T-helper 1 cell (primary cell): ENCODE measurements at places on chromosomes 5 and 9.

DNA sequence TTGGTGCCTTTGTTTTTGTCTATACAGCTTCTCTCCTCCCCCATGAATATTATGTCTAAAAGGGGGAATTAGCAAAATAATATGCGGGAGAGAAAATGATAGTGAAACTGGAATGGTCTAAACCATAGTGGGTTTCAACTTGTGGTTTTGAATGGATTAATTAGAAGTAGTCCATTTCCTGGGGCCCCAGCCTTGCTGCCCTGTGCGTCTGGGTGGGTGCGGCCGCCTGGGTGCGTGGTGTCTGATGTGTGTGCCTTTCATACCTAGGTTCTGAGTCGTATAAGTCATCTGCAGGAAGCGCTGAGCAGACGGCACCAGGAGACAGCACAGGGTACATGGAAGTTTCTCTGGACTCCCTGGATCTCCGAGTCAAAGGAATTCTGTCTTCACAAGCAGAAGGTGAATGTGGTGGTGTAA lies 120.0 kb upstream of the CACNA1B start:
- DNase-seq: no peak

GRCh38 chr5:10642367-10642766 lies 78.5 kb downstream of the ANKRD33B start:
- no peak for DNase-seq

- DNase-seq: no peak
Observed at GRCh38 chr5:149804478-149805450, 74.7 kb downstream of the PPARGC1B start.

GRCh38 chr5:116455061-116455460 lies 119.6 kb downstream of the SEMA6A start:
- DNase-seq: no peak

- DNase-seq: no peak
Observed at GRCh38 chr9:93132946-93133680, 938 bp downstream of the NINJ1 start.

- DNase-seq: no peak
Observed at GRCh38 chr5:90606539-90606938, 47.9 kb downstream of the ADGRV1 start.

DNA sequence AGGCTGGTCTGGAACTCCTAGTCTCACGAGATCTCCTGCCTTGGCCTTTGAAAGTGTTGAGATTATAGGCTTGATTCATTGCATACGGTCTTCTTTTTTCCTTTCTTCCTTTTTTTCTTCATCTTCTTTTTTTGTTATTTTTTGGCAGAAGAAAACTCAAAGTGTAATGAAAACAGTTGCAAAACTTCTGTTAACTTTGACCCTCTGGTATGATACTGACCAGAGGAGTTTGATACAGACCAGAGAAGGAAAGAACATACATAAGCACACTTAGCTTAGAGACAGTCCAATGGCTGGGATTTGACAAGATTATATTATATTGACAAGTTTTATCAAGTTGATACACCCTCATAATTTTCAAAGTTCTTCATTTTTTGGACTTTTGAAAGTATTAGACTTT lies 181.2 kb downstream of the NFIB start:
- DNase-seq: no peak

- no peak for DNase-seq
Observed at GRCh38 chr5:151017897-151018296, 2.5 kb upstream of the GPX3 start.

DNA sequence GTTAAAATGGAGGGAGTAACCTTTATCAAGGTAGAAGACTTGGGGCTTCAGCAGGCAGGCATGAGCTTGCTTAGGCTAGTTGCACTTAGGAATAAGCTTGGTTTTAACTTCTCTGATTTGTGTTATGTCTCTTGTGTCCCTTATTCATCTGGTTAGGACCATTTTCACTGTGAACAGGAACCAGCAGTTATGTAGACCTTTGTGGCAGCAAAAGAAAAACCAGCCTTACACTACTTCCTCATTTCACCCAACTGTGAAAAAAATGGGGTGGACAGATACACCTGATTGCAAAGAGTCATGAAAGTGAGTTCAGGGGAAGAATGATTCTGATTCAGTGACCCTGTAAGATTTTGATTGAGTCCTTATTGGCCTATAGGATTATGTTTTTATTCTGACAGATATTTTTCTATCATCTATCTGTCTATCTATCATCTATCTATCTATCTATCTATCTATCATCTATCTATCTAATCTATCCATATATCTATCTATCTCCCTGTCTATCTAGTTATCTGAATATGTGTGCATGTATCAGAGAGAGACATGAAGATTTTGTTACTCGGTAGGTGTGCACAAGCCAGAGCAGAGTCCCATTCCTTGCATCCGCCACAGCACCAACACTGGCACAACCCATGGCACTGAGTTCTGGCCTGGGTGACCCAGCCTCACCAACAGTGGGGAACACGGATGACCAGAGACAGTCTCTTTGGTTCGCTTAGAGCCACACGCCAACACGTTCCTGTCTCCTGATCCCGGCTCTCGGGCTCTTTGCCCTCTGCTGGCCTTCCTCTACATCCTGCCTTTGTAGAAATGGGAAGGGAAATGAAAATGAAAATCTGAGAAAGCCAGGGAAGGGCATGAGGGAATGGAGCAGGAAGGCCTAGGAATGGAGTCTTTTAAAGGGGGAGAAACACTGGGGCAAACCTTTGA lies 1.3 kb upstream of the ZNF366 start:
- no peak for DNase-seq

- no peak for DNase-seq
Observed at GRCh38 chr9:99361817-99362216, 139.7 kb downstream of the SEC61B start.

DNA sequence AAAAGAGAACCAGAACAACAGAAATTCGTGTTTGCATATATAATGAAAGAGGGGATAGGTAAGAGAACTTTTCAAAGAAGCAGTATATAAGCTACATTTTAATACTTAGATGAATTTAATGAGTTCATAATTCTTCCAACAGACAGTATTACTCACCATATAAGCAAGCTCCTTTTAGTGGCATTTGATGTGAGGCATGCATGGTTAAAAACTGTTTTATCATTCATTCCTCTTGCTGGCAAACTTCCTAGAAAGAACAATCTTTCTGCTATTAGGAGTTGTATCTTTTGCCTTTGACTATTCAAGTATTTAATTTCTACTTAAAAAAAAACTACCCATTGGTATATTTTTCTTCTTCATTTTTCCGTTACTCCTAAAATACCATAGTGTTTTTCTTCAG lies 65.7 kb upstream of the EIF4EBP3 start:
- DNase-seq: no peak

DNA sequence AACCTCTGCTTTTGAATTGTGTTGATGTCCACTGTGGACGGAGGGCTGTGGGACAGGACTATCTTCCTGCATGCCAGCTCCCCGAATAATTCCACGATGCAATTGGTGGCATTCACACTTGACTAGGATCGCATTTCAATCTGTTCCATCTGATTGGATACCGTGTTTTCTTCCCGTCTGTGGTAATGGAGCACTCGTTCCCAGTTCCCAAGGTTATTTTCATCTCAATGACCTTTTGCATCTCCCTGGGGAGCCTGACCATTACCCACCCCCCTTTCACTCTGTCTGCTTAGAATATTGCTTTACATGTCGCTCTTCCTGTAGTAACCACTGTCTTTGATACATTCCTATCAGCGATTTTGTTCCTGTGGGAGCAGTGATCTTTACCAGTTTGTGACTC lies 402.2 kb upstream of the WWC1 start:
- DNase-seq: no peak

- no peak for DNase-seq
Observed at GRCh38 chr5:157734436-157734835, 3.2 kb downstream of the THG1L start.

- no peak for DNase-seq
Observed at GRCh38 chr9:16482764-16483163, 387.7 kb downstream of the BNC2 start.

DNA sequence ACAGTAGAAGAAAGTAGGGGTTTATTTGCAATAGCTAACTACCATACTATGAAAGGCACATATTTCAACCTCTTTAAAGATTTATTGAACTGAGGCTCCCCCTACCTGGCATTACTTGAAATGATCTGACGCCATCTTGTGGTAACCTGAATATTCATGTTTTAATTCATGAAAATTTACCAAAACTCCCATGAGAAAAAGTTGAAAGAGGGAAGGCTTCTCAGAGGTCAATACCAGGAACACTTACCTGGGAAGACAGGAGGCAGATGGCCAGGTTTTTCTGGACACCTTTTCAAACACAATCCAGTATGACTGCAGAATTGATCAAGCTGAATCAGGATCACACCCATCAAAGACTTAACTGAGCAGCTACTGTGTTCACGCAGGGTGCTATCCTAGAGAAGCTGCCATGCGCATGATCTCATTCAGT lies 9.4 kb downstream of the PRELID2 start:
- DNase-seq: no peak

DNA sequence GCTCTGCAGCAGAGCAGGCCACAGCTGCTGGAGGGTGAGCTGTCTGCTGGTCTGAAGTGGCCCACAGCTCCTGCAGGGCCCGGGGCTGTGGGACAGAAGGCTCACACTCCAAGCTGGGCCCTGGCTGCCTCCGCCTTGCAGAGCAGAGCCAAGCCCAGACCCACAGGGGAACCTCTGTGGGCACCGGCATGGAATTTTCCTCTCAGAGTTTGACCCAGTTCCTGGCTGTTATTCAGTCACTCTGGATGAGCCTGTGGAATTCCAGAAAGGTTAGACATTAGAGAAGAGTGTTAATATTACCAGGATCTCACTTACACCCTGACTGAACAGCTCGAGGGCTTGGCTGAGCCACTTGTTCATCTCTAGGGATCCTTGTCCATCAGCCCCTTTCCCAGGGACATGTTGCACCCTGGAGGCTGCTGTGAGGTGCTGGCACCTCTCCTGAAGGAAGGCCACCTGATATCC lies 17.5 kb downstream of the IL9 start:
- no peak for DNase-seq

DNA sequence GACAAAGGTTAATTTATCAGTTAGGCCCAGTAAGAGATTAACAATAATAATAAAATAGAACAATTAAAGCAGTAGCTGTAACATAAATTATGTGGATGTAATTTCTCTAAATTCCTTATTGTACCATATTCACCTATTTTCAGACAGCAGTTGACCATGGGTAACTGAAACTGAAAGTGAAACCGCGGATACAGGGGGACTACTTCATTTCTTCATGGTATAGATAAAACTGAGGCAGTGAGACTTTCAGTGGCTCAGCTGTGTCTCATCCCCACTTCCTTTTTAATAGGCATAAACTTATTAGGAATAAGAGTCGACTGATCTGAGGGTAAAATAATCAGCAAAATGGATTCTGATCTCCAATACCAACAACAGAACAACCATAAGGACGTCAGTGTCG lies 174.0 kb upstream of the WWC1 start:
- no peak for DNase-seq
